Stimulated activated CD4-positive, alpha-beta T cell treated with anti-CD3 and anti-CD28 coated beads, Interleukin-4, amount 100 ng/mL, for 4 hours (primary cell): ENCODE measurements at places on chromosomes 12 and 14.

GRCh38 chr12:123250471-123251383 is 17.5 kb downstream of the MTRFR start:
- DNase-seq, result no peak

- no peak for DNase-seq
Observed at GRCh38 chr12:48029491-48030172, 25.4 kb upstream of the COL2A1 start.

GRCh38 chr12:54956322-54956721 is 28.2 kb downstream of the TESPA1 start:
- DNase-seq, result no peak

DNA sequence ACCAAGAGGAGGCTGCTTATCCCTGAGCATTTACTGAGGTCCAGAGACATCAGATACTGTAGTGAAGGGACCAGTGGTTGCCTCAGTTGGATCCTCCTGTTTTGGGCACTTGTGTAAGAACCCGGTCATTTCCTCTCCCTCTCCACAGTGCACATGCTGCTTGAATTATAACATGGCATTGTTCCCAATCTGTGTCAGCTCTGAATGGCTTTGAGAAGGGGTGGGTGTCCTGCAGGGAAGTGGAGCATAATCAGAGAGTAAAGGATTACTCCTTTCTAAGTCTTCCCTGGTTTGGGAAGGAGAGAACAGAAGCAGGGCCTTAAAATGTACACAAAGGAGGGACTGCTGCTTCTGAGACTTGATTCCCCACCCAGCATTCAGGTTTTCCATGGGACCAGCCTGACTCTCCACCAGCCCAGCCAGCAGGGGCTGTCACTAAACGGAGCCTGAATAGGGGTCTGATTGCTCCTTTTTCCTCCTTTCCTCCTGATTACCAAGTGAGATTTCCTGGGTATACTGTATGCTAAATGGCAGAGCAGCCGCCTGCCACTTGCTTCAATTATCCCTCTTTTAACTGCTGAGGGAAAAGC is 78.4 kb downstream of the NRXN3 start:
- no peak for DNase-seq

GRCh38 chr14:86038387-86039042 is 508.6 kb downstream of the FLRT2 start:
- peak; percentile 7 for DNase-seq

GRCh38 chr14:100389497-100390104 is 66.5 kb downstream of the SLC25A47 start:
- no peak for DNase-seq

- no peak for DNase-seq
Observed at GRCh38 chr12:23169696-23170013, 544.7 kb downstream of the ETNK1 start.

GRCh38 chr12:26938701-26939062 is 412 bp downstream of the FGFR1OP2 start:
- DNase-seq, result no peak

GRCh38 chr14:104396682-104397470 is 182.7 kb upstream of the C14orf180 start:
- no peak for DNase-seq

GRCh38 chr12:123149501-123150274 is 1.2 kb downstream of the PITPNM2 start:
- DNase-seq, result no peak

- no peak for DNase-seq
Observed at GRCh38 chr14:99322731-99323599, 51.0 kb upstream of the BCL11B start.

- DNase-seq, result no peak
Observed at GRCh38 chr12:122886161-122886560, 9.8 kb downstream of the VPS37B start.

- DNase-seq, result no peak
Observed at GRCh38 chr12:96186607-96187301, 7.4 kb upstream of the ELK3 start.

DNA sequence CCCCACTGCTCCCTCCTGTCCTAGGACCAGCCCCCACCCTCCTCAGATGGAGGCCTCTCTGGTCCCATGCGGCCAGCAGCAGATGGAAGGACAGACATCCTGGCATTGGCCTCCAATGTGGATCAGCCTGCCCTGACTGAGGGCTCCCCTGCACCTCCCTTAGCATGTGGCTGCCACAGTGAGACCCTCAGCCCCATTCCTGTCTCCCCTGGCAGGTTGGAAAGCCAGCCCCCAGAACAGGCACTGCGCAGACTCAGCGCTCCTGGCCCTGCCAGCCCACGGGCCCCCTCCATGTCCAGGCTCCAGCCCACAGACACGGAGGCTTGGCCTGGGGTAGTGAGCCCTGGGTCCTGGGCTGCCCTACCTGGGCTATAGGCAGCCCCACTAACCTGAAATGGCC is 47.2 kb upstream of the DIO3 start:
- no peak for DNase-seq

GRCh38 chr14:92693998-92694795 is 54.2 kb downstream of the LGMN start:
- no peak for DNase-seq

- no peak for DNase-seq
Observed at GRCh38 chr12:109098651-109099050, 1.3 kb downstream of the UNG start.

GRCh38 chr14:103057372-103058163 is at the start of gene CDC42BPB:
TSS of gene CDC42BPB (minus strand) at chr14:103057549. CDS start at chr14:103057173, 376 bp downstream.
- peak; percentile 45 for DNase-seq

DNA sequence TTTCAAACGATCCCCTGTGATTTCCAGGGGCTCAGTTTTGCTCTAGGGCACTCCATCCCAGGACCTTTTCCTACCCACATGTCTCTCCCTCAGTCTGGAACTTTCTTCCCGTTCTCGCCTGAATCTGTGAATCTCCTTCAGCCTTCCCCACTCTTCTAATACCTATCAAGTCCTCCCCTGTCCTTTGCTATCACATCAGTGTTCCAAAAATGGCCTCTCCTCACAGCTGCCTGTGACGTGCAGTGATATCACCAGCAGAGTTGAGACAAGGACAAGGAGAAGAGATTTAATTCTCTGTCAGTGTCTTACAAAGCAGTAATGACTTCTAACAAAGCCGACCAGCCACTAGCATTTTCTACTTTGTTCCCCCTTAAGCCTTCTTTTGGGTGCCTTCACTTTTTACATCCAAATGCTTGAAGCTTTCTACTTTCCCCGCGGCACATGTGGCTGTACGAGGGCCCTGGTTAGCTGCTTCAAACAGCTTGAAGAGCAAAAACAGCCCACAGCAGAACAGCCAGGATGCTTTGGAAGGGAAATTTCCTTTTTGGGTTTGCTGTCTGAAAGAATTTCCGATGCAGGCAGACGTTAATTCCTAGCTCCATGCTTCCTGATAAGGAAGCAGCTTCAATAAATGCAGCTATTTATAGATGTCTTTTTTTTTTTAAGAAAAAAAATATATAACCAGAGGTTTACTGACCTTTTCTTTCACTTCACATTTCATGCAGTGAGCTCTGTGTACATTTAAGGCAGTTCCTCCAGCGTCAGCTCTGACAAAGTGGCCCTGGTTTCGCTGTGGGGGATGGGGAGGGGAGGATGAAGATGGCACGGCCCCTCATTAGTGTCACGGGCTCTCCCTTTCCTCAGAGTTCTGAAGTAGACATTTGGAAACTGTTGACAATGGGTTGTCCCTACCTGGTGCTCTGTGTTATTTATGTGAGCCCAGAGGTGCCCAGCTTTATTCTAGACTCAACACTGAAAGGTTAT is 109.3 kb downstream of the ETV6 start:
- DNase-seq, result no peak

GRCh38 chr12:182381-182892 is 31.5 kb downstream of the SLC6A12 start:
- no peak for DNase-seq

GRCh38 chr14:102868956-102869547 is 53.4 kb upstream of the AMN start:
- DNase-seq, result no peak

- no peak for DNase-seq
Observed at GRCh38 chr14:49139593-49139992, 446.6 kb downstream of the RPS29 start.

DNA sequence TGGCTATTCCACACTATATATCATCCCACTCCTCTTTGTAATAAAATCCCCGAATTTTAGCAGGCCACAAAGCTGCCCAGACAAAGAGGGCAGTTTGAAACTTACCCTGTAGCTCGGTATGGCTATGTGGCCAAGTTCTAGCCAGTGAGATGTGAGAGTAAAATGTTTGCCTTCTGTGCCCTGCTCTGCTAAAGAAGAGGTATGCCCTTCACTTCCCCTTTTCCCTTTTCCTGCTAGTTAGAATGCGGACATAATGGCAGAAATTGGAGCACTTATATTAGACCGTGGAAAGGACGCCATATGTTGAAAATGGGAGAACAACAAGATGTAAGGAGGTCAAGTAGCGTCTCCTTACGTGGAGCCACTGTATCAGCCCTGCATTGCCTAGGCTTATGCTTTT is 11.5 kb upstream of the CCDC91 start:
- no peak for DNase-seq

DNA sequence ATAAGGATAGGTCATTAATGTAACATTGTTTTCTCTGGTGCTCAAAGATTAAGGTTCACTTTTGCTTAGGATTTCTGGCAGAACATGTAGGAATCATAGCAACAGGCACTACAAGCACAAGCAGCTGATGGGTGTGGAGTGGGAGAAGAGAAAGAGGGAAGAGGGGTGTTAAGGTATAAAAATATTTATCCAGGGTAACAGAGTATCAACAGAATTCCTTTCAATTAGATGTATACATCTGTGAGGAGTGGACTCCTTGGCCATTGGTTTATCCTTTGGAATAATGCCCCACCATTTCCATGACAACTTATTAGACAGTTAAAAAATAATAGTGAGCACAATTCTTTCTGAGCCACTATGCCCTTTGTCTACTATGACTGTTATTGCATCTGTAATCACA is 388.3 kb upstream of the DDHD1 start:
- DNase-seq, result no peak

GRCh38 chr12:123923038-123923437 is 49.6 kb downstream of the CCDC92 start:
- no peak for DNase-seq

GRCh38 chr14:70019695-70020094 is 140.5 kb downstream of the SMOC1 start:
- no peak for DNase-seq

DNA sequence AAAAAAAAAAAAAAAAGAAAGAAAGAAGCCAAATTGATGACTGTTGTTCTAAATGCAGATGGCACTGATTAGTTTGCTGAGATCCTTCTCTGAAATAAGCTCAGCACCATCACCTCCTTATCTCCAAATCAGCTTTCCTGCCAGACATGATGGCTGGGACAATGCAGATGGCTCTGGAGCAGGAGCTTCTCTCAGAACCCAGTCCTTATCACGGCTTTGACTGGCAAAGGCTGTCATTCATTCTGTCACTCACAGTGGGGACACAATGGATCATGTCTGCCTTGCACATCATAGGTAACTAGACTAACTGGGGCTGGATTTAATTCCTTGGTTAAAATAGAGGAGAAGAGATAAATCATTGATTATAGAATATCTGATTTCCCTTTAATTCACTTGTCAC is 146.3 kb downstream of the PDZRN4 start:
- DNase-seq, result no peak

- DNase-seq, result no peak
Observed at GRCh38 chr12:91954326-91954725, 191.3 kb downstream of the BTG1 start.

GRCh38 chr14:87916103-87916885 is 76.7 kb downstream of the GALC start:
- no peak for DNase-seq

- no peak for DNase-seq
Observed at GRCh38 chr12:131448254-131448795, 262.6 kb upstream of the SFSWAP start.
